ENCODE measurements at places on chromosomes 6 and 20. TPM values are rescaled to one million over a fixed set of nuclear protein-coding genes. Genes with fewer than 3 reads are reported as not detected.

- H3K36me3 ChIP-seq, result peaks cover 18% of the 10 kb centered on the region
- DNase-seq, result no peak
- no peak overlapping the region for H3K4me3 ChIP-seq
- no peak overlapping the region for H3K27ac ChIP-seq
- H3K27me3 ChIP-seq, result no peaks in the 10 kb centered on the region
Measured at GRCh38 chr20:41440882-41441281, 74.3 kb upstream of the EMILIN3 start.

DNA sequence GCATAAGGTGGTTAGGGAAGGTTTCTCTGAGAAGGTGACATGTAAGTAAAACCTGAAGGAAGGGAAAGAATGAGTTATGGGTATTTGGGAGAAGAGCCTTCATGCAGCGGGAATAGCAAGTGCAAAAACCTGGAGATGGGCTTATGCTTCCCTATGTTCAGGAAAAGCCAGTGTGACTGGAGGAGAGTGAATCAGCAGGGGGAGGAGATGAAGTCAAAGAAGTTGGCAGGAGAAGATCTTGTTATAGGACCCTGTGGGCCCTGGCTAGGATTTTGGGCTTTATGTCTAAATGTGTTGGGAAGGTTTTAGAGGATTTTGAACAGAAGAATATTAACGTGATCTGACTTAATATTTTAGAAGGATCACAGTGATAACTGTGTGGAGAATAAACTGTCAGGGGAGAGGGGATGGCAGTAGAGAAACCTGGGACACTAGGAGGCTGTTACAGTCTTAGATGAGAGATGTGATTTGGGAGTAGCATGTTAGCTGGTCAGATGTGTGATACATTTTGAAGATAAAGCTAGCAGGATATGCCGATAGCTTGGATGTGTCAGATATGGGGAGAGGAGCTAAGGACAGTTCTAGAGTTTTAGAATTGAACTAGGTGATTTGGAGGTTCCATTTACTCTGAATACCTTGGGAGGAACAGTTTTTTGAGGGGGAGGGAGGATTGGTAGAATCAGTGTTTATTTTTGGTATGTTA is 41.0 kb downstream of the PHF3 start:
- H3K4me1 ChIP-seq, result peaks cover 2% of the 10 kb centered on the region
- no peak overlapping the region for H3K27ac ChIP-seq
- no peaks in the 10 kb centered on the region for H3K27me3 ChIP-seq
- no peak for DNase-seq
- no peak overlapping the region for H3K4me3 ChIP-seq

PET117 gene
- total RNA-seq, result 10.6 TPM

GRCh38 chr6:89268776-89269175 is 46.3 kb downstream of the GABRR2 start:
- H3K27ac ChIP-seq, result no peak overlapping the region
- H3K36me3 ChIP-seq, result no peaks in the 10 kb centered on the region
- H3K27me3 ChIP-seq, result no peaks in the 10 kb centered on the region

EPB41L1 gene
- 47.1 TPM for total RNA-seq

HIVEP1 gene
- total RNA-seq, result 40.8 TPM

UNC5CL gene
- 0.75 TPM for total RNA-seq

ASXL1 gene
- 92.5 TPM for total RNA-seq

GRCh38 chr20:34863421-34863965 is 9.2 kb downstream of the GGT7 start:
- DNase-seq, result no peak
- H3K27ac ChIP-seq, result no peak overlapping the region
- no peaks in the 10 kb centered on the region for H3K4me1 ChIP-seq
- no peak overlapping the region for H3K4me3 ChIP-seq

- no peak overlapping the region for H3K4me3 ChIP-seq
- no peaks in the 10 kb centered on the region for H3K4me1 ChIP-seq
- no peaks in the 10 kb centered on the region for H3K36me3 ChIP-seq
- no peak for DNase-seq
Measured at GRCh38 chr20:50672400-50673145, 18.8 kb downstream of the RIPOR3 start.

- no peak overlapping the region for H3K4me3 ChIP-seq
- no peak for DNase-seq
- no peak overlapping the region for H3K27ac ChIP-seq
- H3K4me1 ChIP-seq, result no peaks in the 10 kb centered on the region
Measured at GRCh38 chr20:17790296-17790695, 90.5 kb downstream of the BANF2 start.

FAXC gene
- total RNA-seq, result 4.4 TPM

DNA sequence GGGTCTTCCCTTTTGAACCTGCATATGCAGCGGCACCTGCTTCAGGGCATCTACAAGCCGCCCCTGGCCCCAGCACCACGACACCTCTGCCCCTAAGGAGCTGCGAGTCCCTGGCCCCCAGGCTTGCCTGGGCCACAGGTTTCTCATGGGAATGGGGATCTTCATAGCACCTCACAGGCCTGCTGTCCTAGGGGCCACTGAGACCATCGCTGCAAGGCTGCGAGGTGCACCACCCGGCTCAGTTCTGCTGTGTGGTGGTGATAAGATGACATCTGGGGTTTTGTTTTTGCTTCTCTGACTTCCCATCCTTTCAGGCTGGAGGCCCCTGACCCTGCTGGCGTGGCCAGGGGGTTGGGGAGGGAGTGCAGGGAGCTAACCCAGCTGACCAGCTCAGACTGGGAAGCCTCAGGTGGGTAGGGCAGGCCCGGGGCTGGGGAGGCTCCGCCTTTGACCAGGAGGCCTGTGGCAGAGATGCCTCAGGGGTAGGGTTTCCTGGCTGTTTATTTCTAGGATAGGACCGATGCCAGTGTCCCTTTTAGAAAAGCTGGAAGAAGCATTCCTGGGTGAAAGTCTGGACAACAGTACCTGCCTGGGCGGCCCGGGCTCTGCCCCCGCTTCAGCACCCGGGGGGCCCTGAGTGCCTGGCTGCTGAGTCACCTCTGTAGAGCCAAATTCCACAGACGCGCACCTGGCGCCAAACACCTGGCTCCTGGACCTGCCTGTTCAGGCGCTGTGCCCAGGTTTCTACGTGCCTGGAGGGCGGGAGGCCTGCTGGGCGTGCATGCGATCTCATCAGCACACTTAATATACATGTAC is 264.7 kb downstream of the DLL1 start:
- no peaks in the 10 kb centered on the region for H3K4me1 ChIP-seq
- no peak overlapping the region for H3K4me3 ChIP-seq
- peak; percentile 16 for DNase-seq
- no peaks in the 10 kb centered on the region for H3K27me3 ChIP-seq
- no peaks in the 10 kb centered on the region for H3K36me3 ChIP-seq

Data from aorta (tissue), 5 donors.